ENCODE measurements at places on chromosomes 11 and 22.

DNA sequence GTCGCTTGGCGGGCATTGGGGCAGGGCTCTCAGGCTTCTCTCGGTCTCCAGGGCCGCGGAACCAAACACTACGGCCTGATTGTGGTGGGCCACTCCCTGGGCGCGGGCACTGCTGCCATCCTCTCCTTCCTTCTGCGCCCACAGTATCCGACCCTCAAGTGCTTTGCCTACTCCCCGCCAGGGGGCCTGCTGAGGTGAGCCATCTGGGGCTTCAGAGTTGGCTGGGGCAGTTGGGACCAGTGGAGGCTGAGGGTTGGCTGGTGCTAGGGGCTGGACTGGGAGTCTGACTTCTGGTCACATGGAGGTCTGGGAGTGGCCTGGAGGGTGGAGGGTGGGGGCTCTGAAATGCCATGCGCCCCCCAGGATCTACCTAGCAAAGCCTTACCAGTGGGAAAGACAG lies 15.3 kb upstream of the MYRF start:
- DNase-seq: no peak

DNA sequence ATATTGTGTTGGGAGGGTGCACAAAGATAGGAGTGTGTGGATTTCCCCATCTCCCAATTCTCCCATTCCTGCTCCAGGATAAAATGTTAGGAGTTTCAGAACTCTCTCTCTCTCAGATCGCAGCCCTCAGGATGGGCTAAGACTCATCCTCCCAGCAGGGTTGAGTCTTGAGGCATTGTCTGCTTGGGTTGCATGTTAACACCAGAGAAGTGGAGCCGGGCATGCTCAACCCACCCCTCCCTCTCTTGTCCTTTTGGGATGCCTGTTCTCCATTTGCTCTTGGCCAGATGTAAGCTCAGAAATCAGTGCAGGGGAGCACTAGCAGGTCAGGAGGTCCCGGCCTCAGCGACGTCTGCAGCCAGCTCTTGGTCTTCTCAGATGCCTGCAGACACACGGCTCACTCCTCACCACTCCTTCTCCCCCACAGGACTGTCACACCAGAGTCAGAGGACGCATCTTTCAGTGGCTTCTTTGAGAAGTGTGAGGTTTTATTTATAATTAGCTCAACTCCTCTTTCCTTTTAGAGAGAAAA lies 1456.5 kb downstream of the TBC1D22A start:
- DNase-seq: no peak

- no peak for DNase-seq
Measured at GRCh38 chr11:45458269-45458668, 172.1 kb upstream of the SYT13 start.

DNA sequence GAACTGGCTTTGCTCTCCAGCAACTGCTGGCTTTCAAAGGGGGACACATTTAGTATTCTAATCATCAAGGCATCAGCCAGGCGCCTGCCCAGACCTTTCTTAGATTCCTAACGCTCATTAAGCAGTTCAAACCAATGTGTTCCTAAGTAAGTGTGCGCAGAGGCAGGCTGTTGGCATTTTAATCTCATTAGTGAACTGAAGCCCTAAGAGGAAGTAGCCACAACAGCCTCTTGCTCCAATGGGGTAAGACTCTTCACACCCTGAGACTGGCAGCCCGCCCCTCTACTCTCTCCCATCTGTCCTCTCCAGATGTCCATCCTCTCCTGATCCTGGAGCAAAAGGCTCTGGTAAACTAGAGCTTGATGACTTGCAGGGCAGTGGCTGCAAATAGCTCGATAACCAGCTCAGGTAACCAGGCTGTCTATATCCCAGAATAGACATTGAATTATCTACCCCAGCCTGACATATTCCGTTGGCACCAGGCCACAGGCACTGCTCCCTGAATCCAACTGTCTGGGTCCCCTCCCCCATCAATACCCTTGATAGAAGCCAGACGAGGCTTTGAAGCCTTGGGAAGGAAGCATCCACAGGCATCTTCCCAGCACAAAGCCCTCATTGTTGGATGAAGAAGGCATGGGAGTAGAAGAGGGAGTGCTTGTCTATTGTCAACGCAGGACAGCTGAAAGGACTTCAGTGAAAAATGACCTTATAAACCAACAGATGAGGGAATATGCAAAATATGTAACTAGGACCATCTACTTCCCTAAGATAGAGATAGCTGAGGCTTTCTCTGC lies 321.1 kb downstream of the TENM4 start:
- DNase-seq: no peak

GRCh38 chr22:37197451-37198257 lies 9.6 kb upstream of the C1QTNF6 start:
- no peak for DNase-seq

- no peak for DNase-seq
Measured at GRCh38 chr22:23856721-23857605, 712 bp upstream of the SLC2A11 start.

DNA sequence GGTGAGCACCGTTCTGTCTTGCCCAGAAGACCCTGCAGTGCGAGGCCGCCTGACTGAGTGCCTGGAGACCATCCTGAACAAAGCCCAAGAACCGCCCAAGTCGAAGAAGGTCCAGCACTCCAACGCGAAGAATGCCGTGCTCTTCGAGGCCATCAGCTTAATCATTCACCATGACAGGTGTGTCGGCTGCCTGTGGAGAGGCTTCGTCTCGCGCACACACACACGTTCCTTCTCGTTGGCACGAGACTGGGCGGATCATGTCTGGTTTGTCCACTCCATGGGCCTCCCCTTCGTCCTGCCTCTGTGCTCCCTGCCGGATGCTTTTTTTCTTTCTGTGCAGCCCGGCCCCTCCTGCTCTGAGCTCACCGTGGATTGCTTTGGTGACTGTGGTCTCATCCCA lies 51.1 kb downstream of the MUC6 start:
- DNase-seq: no peak

DNA sequence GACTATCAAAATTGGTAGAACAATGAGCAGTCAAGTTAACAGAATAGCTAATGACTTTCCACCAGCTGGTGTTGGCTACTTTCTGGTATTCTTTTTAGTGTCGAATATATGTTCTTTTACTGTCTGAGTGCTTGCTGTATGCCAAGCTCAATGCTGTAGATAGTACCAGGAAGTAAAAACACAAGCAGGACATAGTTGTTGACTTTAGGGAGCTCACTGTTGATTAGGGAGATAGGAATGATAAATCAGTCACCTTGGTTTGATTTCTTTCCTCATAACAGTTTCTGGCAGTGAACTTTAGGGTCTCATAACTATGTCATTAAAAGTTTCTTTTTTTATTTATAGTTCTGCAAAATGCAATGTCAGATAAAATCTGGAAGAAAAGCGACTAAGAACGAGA lies 9.0 kb downstream of the HMGXB4 start:
- no peak for DNase-seq

- no peak for DNase-seq
Measured at GRCh38 chr11:45483416-45483815, 182.0 kb downstream of the CHST1 start.

GRCh38 chr22:30575859-30576258 lies 1.4 kb upstream of the GAL3ST1 start:
- no peak for DNase-seq

DNA sequence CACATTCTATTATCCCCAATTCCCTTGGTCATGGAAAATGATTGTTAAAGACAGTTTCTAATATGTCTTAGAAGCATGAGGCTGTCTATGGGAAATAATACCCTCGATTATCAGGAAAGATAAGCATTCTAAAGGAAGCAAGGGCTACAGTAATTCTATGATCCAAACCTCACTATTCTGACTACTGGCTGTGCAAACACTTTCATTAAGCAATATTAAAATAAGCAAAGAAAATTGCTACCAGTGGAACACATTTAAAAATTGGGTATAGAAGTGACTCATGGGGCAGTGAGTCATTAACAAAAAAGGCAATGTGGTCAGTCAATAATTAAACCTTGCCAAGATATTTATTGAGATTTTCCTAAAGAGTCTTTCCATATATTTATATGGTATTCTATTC lies 1415.2 kb upstream of the TENM4 start:
- peak; percentile 7 for DNase-seq

DNA sequence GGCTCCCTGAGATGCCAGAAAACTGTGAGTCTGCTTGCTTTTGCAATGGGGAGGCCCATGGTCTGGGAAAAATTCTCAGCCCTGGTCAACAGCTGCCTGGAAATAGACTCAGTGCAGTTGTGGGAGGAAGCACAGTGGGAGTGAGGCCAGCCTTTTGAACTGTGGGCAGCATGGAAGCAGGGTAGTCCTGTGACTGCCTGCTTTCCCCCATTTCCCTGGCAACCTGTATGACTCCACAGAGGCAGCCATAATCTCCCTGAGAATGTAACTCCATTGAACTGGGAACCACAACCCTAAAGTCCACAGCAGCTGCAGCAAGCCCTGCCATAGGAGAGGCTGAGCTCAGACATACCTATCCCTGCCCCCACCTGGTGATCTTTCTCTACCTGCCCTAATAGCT lies 494.6 kb upstream of the FAT3 start:
- DNase-seq: no peak

DNA sequence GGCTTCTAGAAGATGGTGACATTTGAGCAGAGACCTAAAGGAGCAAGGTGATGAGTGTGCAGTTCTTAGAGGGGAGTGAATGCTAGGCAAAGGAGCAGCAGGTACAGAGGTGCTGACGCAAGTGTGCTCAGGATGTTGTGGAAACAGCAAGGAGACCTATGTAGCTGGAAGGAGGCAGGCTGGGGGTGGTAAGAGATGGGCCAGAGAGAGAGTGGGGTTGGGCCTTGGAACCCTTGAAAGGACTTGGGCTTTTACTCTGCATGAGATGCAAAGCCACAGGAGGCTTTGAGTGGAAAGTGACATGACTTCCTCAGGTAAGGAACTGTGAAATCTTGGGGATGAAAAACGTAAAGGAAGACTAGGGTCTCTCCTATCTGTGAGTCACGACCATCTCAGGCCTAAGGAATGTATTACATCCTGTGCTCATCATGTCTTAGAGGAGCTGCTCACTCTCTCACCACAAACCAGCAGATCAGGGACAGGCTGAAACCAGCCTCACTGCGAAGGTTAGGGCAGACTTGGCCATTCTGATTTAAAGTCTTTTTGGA lies 65.4 kb downstream of the MICAL2 start:
- DNase-seq: peak; percentile 87

DNA sequence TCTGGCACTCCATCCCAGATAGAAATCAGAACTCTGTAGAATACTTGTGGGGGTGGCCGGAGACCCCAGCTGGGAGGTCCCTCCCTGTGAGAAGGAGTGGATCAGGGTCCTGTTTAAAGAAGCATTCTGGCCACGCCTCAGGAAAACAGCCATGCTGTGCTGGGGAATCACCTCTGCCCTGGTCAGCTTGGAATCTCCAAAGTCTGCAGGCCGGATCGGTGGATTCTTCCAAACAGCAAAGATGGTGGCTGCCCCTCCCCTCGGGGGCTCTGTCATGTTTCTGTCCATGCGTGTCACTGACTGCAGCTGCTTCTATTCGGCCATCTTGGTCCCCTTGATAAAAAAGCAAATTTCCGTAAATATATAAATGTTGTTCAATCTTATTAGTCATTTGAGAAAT lies 365.9 kb downstream of the JRKL start:
- DNase-seq: no peak

- DNase-seq: no peak
Measured at GRCh38 chr11:75333807-75334140, 17.7 kb downstream of the ARRB1 start.

GRCh38 chr11:42974510-42975179 lies 337.2 kb upstream of the API5 start:
- DNase-seq: no peak

DNA sequence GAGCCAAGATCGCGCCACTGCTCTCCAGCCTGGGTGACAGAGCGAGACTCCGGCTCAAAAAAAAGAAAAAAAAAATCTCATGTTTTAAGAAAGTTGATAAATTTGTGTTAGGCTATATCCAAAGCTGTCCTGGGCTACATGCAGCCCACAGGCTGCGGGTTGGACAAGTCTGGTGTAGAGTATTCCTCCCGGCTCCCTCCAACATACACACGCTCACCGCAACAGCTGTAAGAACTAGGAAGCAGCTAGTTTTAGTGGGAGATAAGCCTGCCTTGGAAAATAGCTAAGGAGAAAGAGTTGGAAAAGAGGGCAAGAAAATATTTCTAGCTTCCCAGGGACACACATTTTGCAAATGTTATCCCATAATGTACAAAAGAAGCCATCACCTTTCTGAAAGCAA lies 46.6 kb downstream of the CELF1 start:
- DNase-seq: no peak
